Activated B cell treated with CpG ODN at 0.5 μM for 24 hours (primary cell): ENCODE measurements at places on chromosomes 1 and 21. TPM values are rescaled to one million over a fixed set of nuclear protein-coding genes. Genes with fewer than 3 reads are reported as not detected.

- no peaks in the 10 kb centered on the region for H3K27me3 ChIP-seq
- no peak for DNase-seq
- H3K4me1 ChIP-seq, result no peaks in the 10 kb centered on the region
- no peak overlapping the region for H3K27ac ChIP-seq
These were observed 111.1 kb downstream of the BRINP2 start for GRCh38 chr1:177281901-177282300.

DNA sequence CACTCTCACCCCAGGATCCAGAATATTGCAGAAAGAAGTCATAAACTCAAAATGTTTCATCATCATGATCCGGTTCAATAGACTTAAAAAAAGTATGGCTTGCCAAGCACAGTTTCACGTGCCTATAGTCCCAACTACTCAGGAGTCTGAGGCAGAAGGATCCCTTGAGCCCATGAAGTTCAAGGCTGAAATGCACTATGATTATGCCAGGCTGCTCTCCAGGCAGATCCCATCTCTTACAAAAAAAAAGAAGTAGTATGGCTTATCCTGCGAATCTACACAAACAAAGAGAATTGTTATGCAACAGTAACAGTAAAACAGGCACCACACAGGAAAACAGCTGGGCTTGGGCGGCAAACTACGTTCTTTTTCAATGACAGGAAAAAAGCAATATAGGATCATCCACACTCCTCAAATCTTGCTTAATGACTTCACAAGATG lies 76.2 kb downstream of the EIF4G3 start:
- peak overlapping the region; percentile 59 for H3K27ac ChIP-seq
- H3K27me3 ChIP-seq, result no peaks in the 10 kb centered on the region
- no peak for DNase-seq

GRCh38 chr1:33641104-33641830 lies 168.8 kb downstream of the ZSCAN20 start:
- H3K4me3 ChIP-seq, result no peak overlapping the region
- H3K27me3 ChIP-seq, result peaks cover 22% of the 10 kb centered on the region
- no peaks in the 10 kb centered on the region for H3K36me3 ChIP-seq

DNA sequence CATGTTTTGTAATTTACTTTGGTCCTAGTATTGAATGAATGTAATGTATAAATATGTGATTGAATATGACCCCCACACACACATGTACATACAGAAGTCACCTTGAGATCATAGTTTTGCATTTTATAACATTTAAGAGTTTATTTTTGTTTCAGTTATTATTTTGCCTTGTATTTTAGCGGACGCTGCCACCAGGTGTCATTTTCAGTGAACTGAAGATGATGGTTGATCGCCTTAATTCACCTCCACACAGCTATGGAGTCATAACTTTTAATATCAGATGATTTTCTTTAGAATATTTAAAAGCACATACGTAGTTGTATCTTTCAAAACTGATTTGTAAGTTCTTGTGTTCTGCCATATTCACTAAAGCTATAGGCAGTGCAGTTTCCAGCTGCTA lies 130.4 kb downstream of the DYRK1A start:
- no peak for DNase-seq
- no peak overlapping the region for H3K27ac ChIP-seq
- H3K4me3 ChIP-seq, result no peak overlapping the region
- H3K27me3 ChIP-seq, result no peaks in the 10 kb centered on the region

The ZSCAN20 gene
- 3.6 and 3.7 TPM in 2 replicates for total RNA-seq

DNA sequence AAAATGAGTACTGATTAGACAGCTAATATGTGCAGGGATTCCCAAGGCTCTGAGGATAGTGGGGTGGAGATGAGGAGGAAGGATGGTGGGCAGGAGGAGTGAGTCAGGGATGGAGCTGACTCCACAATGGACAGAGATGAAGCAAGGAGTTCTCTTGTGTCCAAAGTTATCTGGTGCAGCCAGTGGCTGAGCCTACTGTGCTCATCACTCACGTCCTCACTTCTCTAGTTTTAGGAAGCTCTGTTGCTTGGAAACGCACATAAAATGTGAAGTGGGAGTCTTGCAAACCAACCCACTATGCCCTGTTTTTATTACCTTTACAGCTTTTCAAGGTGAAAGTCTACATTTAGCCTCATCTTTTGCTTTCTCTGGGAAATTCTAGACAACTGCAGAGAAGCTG lies 36.5 kb upstream of the SAMD13 start:
- no peak overlapping the region for H3K4me3 ChIP-seq
- H3K27me3 ChIP-seq, result no peaks in the 10 kb centered on the region
- no peaks in the 10 kb centered on the region for H3K4me1 ChIP-seq
- H3K27ac ChIP-seq, result no peak overlapping the region
- H3K36me3 ChIP-seq, result no peaks in the 10 kb centered on the region

DNA sequence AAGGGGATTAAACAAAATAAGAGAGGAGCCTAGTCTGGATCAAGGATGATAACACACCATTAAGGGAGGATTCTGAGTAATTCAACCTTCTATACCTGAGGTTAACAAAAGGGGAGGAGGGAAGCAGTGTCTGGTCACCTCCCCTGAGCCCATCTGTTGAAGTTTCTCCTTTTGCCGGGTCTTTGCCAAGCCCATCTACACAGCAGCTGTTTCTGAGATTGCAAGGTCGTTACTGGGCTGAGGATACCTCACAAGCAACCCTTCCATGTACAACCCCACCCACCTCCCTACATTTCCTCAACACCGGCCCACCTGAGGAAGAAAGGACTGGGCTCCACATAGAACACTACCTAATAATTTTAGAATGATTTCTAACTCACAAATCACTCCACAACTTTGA lies 26.3 kb downstream of the LRRC52 start:
- no peaks in the 10 kb centered on the region for H3K4me1 ChIP-seq
- H3K27me3 ChIP-seq, result peaks cover 27% of the 10 kb centered on the region
- H3K36me3 ChIP-seq, result no peaks in the 10 kb centered on the region

The KCNK2 gene
- total RNA-seq, result not detected in 2 replicates

GRCh38 chr1:221157026-221157761 lies 278.0 kb downstream of the HLX start:
- peaks cover 29% of the 10 kb centered on the region for H3K4me1 ChIP-seq
- no peak overlapping the region for H3K4me3 ChIP-seq
- no peaks in the 10 kb centered on the region for H3K36me3 ChIP-seq
- DNase-seq, result no peak

GRCh38 chr21:26130249-26130881 lies 40.2 kb downstream of the APP start:
- no peak overlapping the region for H3K27ac ChIP-seq
- H3K4me3 ChIP-seq, result no peak overlapping the region
- no peaks in the 10 kb centered on the region for H3K27me3 ChIP-seq
- H3K4me1 ChIP-seq, result peaks cover 2% of the 10 kb centered on the region

The FCGR2B gene
- 72.3 and 77.5 TPM in 2 replicates for total RNA-seq

GRCh38 chr1:206464456-206464964 lies 5.8 kb upstream of the IKBKE start:
- H3K27ac ChIP-seq, result peak overlapping the region; percentile 53
- H3K36me3 ChIP-seq, result peaks cover 14% of the 10 kb centered on the region
- DNase-seq, result no peak
- no peaks in the 10 kb centered on the region for H3K27me3 ChIP-seq
